Bone marrow (tissue), 2 donors: ENCODE measurements at places on chromosomes 16 and 17.

DNA sequence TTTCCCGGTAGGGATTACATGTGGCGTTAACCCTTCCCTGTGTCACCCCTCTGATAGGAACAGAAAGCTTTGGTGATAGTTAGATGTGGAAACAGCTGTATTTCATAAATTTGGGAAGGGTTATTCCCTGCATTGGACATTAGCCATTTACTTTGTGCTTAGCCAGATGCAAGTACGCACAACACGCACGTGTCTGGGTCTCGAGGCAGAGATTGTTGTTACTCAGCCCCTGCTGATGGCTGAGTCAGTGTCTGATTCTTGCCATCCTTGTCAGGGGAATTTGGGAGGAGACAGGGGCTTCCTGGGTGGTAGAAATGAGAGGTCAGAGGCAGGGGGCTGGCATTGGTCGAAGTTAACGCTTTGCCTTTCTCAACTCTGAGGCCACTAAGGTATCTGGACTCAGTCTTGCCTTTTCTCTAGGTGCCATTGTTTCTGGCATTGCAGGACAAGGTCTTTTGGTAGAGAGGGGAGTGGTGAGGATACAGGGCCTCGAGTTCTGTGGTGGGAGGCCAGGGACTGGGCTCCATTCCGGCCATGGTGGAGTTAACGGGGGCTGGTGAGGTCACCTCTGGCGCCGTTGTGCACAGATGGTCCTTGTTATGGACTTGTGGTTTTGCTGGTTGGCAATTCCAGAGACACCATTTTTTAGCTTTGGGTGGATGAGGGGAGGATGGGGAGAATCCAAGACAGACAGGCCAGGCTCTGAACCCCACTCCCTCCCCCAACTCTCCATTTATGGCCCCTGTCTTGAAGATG is 8.2 kb downstream of the MMP2 start:
- DNase-seq = no peak

GRCh38 chr17:50173335-50173941 is 7.6 kb downstream of the SGCA start:
- DNase-seq = no peak

- no peak for DNase-seq
These were observed 7.8 kb downstream of the SLC47A1 start for GRCh38 chr17:19541445-19541844.

GRCh38 chr16:14641926-14642325 is 9.2 kb downstream of the BFAR start:
- no peak for DNase-seq

- DNase-seq = no peak
These were observed 220.5 kb downstream of the C16orf78 start for GRCh38 chr16:49594153-49594552.

DNA sequence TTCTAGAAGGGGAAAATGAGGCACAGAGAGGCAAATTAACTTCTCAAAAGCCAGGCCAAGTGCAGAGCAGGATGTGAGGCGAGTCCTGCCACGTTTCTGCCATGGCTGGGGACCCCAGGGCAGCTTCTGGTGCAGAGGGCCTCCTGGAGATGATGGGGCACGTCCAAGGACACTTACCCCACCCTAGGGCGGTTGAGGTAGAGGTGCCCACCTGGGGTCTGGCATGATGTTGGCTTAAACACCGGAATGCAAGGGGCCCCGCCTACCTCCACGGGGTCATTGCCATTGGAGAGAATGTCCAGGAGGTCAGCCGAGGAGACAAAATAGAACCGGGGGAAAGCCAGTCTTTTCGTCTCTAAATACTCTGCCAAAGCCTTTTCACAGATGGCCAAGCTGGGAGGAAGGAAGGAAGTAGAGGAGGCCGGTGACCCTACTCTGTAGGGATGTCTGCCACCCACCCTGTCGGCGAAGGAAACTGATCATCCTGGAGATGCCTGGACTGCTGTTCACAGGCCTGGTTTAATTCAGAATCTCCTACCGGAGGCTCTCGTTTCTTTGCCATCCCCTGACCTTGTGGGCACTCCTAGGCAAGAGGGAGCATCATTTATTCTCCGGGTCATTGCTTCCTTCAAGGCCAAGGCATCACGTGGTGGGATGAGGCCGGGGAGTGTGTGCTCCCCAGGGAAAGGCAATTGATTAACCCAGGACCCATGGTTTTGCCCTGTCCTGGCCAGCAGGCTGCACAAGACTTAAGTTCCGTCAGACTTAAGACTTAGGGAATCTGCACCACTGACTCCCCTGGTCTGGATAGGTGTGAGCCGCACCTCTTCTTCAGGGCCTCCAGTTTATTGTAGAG is 70.5 kb downstream of the DNAH17 start:
- DNase-seq = no peak

- no peak for DNase-seq
These were observed 240.1 kb downstream of the SLC39A11 start for GRCh38 chr17:72852277-72852938.

DNA sequence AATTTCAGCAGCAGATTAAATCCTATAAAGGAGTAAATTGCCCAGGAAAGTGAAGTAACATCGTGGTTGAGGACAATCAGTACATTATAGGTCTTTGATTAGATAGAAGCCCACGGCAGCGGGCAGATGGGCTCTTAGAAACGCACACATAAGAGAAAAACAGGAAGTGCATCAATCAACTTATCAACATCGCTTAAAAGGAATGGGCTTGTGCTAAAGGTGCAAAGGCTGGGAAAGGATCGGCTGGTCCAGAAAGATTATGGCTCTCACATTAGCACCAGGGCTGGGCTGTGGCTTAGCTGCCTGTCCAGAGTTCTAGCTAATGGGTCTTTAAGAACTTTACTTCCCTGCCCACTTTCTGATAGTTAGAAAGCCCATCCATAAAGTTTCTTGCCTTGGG is 292.0 kb upstream of the TNRC6C start:
- DNase-seq = no peak

- no peak for DNase-seq
These were observed 7.6 kb upstream of the PHKG2 start for GRCh38 chr16:30740364-30741251.

DNA sequence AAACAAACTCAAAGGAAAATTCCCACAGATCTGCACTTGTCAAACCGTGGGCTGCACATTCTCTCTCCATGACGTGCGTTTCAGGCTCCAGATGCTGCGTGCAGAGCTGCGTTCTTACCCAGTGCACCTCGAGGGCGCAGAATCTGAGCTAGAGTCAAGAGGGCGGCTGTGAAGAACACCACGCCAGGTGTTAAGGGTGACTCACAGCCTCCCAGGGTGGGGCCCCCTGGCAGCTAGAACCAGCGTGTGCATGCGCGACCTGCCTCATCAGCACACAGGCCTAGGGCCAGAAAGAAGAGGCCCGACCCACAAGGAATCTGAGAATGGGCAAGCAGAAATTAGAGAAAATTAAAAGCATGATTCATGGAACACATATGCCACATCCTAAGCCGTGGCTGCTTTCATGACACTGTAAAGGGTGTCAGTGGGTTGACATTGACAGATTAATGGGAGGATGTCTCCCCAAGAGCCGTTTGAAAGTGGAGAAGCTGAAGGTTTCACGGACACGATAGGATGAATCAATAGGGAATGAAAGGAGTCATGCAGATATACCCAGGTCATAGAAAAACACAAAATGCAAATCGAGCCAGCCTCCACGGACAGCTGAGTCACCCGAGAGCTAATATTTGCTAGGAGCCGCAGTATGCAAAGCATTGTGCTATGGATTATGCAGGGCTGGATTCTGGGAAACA is 29.0 kb downstream of the MARCHF10 start:
- no peak for DNase-seq

DNA sequence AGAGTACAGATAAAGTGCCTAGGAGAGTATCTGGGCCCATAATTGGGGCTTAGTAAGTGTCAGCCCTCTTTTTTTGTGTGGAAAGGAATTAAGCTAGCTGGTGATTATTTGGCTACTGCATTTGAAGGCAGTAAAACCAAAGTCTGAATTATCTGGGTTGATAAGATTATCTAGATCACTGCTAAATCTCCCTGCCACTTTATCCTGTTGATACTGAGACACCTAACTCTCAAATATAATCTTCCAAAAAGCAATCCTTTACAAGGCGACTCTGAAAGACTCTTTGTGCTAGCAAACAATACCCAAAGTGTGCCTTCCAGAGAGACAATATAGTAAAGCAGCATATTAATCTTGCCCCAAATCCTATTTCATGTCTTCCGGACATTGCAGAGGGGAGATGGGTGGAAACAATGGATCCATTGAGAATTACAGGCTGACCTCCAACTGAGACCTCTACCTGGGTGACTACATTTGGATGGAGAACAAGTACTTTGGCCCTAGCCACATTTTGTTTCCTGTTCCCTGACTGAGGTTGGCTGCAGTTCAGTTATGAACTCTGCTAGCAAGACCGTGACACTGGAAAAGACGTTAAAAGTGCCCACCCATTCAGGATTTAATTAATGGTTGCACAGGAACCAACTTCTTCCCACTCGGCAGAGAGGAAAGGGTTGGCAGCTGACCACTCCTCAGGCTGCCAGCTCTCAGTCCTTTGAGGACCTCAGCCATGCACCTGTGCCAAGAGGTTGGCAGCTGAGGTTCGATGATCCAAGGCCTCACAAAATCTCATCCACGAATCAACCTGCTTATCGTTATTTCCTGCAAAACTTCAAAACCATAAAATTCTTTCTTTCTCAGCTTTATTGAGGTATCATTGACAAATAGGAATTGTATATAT is 72.6 kb downstream of the SYCE1L start:
- no peak for DNase-seq

DNA sequence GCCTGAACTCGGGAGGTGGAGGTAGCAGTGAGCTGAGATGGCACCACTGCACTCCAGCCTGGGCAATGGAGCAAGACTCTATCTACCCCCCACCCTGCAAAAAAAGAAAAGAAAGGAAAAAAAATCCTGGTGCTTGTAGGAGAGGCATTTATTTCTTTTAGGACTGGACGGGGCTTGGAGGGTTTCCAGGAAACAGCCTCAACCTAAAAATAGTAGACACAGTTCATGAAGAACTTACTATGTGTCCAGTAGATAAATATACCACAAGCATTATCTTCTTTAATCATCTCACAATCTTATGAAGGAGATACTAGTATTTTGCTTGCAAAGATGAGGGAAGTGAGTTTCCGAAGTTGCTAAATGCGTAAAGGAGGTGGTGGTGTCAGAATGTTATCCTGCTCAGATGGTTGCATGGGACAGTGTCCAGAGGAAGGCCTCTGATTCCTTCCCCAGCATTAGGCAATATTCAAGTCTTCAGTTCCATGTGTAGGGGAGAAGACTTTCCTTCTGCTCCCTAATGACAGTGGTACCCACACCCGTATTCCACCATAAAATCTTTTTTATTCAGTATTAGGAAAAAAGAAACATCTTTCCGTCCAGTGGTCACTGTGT is 263.2 kb downstream of the WWOX start:
- DNase-seq = no peak

DNA sequence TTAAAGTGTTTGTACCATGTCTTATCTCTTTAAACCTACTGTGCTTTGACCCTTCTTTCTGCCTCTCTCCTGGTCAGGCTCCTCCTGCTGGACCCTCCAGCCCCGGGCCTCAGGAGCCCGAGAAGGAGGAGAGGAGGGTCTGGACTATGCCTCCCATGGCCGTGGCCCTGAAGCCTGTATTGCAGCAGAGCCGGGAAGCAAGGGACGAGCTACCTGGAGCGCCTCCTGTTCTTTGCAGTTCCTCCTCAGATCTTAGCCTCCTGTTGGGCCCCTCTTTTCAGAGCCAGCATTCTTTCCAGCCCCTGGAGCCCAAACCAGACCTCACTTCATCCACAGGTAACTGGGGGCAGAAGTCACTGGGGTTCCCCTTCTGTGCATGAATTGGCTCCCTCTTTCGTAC is 13.6 kb downstream of the CNTROB start:
- no peak for DNase-seq

- no peak for DNase-seq
These were observed 101.8 kb upstream of the CCL1 start for GRCh38 chr17:34464812-34465211.

DNA sequence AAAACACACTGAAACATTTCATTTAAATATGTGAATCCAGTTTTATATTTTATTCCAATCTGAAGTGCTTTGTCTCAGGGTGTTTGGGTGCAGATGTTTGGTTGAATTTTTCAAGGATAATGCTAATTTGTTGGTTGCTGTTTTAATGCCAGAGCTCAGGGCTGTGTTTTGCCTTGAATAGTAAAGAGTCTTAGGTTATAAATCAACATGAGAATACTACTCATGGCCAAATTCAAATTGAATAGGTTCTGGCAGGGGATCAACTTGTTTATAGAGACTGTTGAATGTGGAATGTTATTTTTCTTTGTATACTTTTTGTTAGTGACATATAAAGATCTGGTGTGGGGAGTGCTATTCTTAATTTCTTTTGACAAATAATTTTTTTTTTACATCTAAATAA is 18.8 kb downstream of the TOM1L1 start:
- DNase-seq = no peak

- DNase-seq = no peak
These were observed 12.7 kb upstream of the CD300LD start for GRCh38 chr17:74604761-74605160.

DNA sequence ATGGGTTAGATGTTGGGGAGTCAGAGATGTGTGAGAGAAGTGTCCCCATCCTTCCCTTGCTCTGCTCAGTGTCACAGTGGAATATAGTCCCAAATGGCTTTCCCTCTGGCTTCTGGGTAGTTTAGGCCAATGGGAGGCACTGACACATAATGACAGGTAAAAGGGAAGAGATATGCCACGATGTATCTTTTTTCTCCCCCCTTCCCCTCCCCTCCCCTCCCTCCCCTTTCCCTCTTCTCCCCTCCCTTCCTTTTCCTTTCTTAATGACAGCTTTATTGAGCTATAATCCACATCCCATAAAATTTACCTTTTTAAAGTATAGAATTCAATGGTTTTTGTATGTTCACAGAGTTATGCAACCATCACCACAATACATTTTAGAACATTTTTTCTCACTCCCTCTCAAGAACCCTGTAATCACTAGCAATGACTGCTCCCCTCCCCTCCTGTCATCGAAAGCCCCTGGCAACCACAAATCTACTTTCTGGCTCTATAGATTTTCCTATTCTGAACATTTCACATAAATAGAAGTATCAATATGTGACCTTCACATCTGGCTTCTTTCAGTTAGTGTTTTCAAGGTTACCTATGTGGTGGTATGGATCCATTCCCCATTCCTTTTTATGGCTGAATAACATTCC is 617 bp upstream of the CCR7 start:
- DNase-seq = no peak

DNA sequence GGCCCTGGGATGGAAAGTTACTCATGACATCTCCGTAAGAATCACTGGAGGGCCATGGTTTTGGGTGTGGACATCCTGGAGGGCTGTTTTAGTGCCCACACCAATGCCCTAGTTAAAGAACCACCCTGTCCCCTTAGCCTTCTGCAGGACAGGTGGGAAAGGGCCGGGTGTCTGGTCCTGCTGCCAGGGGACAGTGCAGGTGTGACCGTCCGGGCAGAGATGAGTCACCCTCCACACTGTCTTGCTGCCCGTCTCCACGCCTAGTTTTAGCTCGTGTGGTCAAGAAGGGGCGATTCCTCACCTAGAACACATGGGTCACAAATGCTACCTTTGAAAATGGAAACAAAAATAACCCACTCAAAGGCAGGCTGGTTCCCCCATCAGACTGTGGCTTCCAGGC is 17.0 kb downstream of the CEP295NL start:
- DNase-seq = no peak
